Head of caudate nucleus (tissue), 42 donors: ENCODE measurements at places on chromosomes 6 and 20.

GRCh38 chr6:1544603-1545002 is 65.1 kb upstream of the FOXC1 start:
- no peak for DNase-seq

DNA sequence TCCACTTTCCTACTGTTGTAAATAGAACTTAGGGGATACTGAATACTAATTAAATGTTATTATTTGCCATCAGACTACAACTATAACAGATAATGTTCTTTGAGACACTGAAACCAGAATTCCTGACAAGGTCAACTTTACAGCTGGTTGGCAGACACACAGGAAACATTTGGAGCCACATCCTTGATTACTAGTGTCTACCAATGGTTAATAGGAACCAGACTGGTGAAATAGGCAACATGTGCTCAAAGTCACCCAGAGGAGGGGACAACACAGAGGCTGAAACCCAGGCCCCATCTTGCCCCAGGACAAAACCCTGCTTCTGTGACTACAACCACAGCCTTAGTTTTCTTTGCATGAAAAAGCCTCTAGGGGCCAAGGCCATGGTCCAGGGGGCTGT is 47.8 kb upstream of the NT5E start:
- DNase-seq: no peak

DNA sequence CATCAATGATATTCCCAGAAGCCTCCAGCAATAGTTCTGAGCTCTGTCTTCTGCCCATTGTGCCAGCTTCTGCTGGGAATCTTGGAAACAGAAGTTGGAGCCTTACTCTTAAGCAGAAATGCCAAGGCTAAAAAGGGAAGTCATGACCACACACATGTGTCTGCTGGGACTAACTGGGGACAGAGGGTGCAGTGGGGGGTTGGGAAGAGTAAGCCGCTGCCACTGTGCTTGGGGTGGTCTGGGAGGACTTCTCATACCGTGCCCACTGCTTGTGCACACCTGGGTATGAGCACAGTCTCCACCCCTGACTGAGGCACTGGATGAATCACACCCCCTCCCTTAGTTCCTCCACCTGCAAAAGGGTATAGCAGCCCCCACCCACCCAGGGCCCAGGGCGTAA is 90.7 kb downstream of the CDC5L start:
- no peak for DNase-seq

GRCh38 chr6:142696123-142697000 is 248.6 kb downstream of the HIVEP2 start:
- no peak for DNase-seq

DNA sequence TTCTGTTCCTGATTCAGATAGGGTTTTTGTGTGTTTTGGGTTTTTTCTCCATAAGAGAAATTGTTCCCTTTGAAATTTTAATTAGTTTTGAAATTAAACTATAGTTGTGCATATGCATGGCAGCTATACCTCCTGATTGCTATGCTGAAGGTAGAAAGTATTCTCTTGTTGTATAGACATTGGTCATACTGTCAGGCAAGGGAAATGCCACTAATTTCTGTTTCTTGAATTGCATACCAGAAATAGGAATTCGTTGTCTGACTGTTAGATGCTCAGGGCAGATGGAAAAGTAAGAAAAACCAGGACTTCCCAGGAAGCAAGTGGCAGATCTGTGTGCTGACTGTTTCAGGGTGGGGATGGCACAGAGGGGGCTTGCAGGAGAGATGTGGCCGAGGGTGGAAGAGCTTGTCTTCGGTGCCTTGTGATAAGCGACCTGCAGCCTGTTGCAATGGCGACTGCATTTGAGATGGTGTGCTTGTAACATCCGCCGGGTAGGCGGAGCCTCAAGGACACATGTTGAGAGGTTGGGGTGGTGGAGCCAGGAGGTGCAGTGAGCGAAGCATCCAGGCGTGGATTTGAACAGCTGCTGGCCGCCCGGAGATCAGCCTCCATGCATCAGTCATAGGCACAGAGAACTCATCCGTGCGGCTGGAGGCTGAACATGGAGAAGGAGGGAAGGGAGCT is 42.8 kb downstream of the RREB1 start:
- no peak for DNase-seq

DNA sequence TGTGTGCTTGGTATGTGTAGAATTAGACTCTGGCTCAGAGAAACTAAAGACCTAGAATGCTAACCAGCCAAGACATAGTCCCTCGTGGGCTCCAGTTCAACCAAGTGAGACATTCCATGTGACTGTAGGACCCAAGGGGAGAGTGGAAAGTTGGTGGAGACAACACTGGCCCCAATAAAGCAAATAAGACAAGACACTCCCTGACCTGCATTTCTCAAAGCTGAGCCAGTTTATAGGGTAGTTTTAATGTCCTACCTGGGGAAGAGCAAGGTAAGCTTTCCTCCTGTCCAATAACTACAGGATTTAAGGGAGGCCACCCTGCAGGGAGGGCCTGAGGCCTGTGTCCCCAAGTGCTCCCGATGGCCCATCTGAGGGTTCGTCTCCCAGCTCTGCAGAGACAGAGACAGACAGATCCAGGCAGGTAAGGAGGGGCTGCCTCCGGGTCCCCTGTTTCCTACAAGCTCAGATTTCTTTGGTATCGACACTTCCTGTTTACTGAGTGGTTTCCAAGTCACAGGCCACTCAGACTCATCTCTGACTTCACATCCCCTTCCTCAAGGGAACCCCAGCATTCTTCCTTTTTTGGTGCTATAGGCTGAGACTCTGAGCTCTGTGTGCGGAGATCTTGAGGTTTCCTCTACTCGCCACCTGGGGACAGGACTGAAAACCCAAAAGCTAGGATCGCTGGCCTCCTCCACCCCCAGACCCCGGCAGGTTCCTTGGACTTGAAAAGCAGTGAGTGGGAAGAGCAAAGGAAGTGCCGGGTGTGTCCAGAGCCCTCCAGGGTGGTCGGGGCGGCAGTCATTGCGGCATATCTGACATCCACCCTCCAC is 92.4 kb downstream of the PRND start:
- no peak for DNase-seq

- DNase-seq: no peak
These were observed 72.1 kb downstream of the RSPO3 start for GRCh38 chr6:127190552-127190951.
